ENCODE measurements at places on chromosomes 2 and 18.

- no peak for DNase-seq
These were observed 1662.1 kb upstream of the NXPH2 start for GRCh38 chr2:140442319-140442718.

DNA sequence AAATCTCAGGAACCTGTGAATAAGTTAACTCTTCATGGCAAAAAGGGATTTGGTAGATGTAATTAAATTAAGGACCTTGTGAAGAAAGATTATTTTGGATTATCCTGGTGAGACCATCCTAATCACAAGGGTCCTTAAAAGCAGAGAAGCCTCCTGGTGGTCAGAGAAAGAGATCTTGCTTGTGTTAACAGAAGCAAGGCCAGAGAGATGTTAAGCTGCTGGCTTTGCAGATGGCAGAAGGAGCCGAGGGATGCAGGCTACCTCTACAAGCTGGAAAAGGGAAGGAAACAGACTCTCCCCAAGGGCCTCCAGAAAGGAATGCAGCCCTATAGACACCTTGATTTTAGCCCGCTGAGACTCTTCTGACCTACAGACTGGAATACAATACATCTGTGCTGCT is 197.0 kb downstream of the STK39 start:
- no peak for DNase-seq

- no peak for DNase-seq
These were observed 1.1 kb downstream of the HOXD3 start for GRCh38 chr2:176158186-176158591.

DNA sequence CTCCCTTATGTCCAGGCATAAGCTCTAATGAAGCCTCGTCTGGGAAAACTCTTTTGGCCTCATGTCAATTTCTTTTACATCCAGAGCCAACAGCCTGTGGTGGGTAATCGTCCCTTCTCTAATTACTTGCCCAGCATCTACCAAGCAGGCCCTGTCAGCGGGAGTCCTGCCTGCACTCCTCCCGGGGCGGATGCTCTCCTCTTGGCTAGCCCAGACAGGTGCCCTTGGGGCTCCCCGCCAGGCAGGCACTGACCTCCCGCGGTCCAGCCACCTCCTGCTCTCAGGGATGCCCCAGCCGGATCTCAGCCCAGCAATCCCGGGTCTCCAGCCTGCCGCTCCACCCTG is 74.2 kb downstream of the NCAPH start:
- no peak for DNase-seq

- DNase-seq, result no peak
These were observed 35.4 kb downstream of the ARHGEF4 start for GRCh38 chr2:130871843-130872740.

- no peak for DNase-seq
These were observed 160.3 kb upstream of the VRK2 start for GRCh38 chr2:57886161-57886786.

DNA sequence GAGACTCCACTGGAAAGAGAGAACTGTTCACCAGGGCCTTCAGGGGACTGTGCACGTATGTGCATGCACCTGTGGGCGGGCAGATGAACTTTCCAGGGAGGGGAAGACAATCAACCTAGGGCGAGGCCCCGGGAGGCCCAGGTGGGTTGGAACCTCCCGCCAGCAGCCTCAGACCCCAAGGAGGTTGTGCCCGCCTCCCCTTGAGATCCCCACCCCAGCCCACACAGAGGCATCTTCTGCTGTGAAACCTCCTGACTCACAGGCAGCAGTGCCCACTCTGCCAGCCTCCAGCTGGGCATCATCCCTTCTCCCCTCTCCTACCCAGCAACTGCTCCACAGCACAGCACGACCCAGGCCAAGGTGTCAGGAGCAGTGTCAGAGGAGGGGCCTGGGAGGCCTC is 54.4 kb downstream of the FAM178B start:
- no peak for DNase-seq

GRCh38 chr2:134842930-134843490 is 4.6 kb downstream of the ACMSD start:
- DNase-seq, result no peak

DNA sequence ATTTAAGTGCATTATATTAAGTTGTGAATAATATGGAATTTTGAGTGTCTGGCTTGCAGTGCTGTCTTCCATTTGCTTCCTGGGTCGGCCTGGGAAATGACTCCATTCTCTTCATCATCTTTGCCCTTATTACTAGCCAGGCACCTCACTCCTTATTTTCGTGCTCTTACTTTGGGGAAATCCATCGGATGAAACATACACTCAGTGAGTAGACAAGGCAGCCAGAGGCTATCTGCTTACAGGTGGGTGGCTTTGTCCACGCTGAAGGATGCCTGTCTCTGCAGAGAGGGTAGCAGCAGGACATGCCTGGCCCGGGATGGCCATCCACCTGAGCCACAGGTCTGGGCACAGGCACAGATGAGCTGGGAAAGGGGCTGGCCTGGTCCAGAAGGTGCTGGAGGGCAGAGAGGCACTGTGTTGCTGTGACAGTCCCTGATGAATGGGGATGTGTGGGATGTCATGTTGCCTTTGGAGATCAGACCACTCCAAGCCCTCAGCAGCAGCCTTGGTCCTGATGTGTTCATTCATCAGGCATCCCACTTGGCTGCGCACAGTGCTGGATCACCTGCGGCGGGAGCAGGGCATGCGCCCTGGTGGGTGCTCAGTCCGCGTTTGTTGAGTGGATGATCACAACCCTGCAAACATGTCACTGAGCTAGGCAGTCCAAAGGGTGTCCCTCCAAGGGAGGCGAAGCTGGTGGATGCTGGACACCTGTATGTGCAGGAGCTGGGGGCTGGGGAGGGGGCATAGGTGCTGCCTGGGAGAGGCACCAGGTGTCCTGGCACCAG is 236.0 kb downstream of the LDLRAD4 start:
- DNase-seq, result no peak

- no peak for DNase-seq
These were observed 115.2 kb downstream of the TTC32 start for GRCh38 chr2:19786408-19787058.

All from heart left ventricle (tissue), 16 donors.